ENCODE measurements at places on chromosomes 13 and 19.

DNA sequence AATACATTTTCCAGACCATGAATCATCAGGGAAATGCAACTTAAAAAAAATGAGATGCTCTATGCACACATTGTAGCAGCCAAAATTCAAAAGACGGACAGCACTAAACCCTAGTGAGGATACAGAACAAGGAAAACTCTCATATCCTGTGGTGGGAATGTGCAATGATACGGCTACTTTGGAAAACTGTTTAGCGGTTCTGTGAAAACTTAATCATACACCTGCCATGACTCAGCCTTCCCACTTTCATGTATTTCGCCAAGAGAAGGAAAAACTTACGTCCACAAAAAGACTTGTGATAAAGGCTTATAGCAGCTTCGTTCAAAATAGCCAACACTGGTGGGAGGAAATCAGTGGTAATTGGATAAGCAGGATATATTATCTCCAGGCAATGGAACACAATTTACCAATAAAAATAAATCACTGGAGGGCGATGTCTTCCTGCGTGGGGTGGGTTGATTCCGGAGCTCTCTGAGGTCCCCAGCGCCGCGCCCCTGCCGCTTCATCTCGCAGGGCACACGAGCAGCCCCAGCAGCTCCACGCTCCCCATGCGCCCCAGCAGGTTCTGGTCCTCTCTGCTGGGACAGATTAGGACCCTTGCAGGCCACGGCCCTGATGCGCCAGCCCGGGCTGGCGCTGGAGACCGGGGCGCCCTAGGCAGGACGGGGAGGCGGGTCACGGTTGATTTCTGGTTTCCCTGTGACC lies 97.2 kb upstream of the ARHGEF7 start:
- no peak for DNase-seq

- no peak for DNase-seq
Observed at GRCh38 chr19:18452386-18452785, 14.5 kb upstream of the ISYNA1 start.

GRCh38 chr13:44853641-44854040 lies 135.6 kb downstream of the NUFIP1 start:
- DNase-seq: no peak

- DNase-seq: peak; percentile 23
Observed at GRCh38 chr19:35868823-35869326, 501 bp downstream of the APLP1 start.

DNA sequence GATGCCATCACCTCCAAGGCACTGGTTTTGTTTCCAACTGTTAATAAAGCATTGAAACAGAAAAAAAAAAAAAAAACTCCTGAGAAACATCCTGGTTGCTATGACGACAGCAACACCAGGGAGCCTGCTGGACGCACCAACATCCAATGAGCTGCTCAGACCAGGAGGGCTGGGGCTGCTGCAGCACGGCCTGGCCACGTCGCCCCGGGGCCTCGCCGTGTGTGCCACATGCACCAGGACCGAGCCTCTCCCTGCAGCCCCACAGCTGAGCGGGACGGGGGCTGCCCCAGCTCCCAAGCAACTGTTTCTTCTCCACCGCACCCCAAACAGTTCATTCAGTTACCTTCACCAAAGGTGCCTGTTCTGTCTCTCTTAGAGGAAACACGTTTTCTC lies 54.5 kb downstream of the RASA3 start:
- DNase-seq: peak; percentile 89

- peak; percentile 81 for DNase-seq
Observed at GRCh38 chr13:106619688-106620555, 52.0 kb upstream of the ARGLU1 start.

GRCh38 chr19:19132912-19133311 lies 5.4 kb downstream of the TMEM161A start:
- DNase-seq: no peak

- DNase-seq: no peak
Observed at GRCh38 chr19:43780706-43781525, at the start of gene KCNN4. TSS of gene KCNN4 (minus strand) at chr19:43780973. CDS start at chr19:43780861, 112 bp downstream.

- DNase-seq: no peak
Observed at GRCh38 chr19:38569368-38569983, 48.3 kb downstream of the MAP4K1 start.

DNA sequence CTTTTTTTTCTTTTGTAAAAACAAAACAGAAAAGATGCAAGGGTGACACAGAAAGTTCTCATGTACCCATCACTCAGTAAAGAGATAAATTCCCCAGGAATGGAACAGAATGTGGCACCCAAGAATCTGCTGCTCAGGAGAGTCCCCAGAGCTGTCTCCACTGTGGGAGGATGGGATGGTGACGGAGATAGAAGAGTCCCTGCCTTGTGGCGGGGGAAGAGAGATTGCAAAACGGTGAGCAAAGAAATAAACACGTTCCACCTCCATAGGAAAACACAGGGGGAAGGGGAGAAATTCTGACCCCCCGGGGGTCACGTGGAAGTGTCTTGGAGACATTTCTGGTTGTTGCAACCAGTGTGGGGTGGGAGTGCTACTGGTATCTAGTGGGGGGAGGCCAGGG lies 76.4 kb downstream of the INSR start:
- no peak for DNase-seq
